ENCODE measurements at places on chromosomes 16 and 17.

GRCh38 chr16:28140788-28141618 lies 70.8 kb downstream of the XPO6 start:
- DNase-seq: peak; percentile 29

DNA sequence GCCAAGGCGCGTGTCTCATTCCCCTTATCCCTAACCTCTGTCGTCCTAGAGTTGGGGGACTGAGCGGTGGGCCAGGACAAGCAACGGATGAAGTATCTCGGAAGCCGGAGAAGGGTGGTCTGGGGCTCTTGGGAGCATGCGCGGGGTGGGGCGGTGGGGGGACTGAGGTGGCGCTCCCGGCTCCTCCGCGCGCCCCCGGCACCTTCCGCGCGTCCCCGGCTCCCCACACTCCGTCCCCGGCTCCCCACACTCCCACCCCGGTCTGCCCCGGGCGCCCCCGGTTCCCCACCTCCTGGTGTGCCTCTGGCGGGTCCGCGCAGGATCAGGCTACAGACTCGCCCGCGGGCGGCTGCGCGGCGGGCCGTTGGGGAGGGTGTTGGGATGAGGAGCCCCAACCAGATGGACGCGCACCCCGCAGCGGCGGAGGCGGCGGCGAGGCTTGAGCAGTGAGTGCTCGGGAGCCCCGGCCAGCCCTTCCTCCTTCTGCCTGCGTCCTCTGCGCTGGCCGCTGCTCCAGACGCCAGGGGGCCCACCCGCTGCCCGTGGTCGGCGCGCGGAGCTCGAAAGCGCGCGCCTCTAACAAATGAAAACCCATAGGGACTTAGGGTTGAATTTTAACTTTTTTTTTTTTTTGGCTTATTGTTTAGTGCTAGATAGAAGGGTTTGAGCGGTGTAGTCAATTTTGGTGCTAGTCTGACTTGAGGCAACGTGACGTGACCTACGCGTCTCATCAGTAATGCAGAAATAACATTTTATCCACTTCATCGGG lies 5.6 kb upstream of the CRYM start:
- no peak for DNase-seq

DNA sequence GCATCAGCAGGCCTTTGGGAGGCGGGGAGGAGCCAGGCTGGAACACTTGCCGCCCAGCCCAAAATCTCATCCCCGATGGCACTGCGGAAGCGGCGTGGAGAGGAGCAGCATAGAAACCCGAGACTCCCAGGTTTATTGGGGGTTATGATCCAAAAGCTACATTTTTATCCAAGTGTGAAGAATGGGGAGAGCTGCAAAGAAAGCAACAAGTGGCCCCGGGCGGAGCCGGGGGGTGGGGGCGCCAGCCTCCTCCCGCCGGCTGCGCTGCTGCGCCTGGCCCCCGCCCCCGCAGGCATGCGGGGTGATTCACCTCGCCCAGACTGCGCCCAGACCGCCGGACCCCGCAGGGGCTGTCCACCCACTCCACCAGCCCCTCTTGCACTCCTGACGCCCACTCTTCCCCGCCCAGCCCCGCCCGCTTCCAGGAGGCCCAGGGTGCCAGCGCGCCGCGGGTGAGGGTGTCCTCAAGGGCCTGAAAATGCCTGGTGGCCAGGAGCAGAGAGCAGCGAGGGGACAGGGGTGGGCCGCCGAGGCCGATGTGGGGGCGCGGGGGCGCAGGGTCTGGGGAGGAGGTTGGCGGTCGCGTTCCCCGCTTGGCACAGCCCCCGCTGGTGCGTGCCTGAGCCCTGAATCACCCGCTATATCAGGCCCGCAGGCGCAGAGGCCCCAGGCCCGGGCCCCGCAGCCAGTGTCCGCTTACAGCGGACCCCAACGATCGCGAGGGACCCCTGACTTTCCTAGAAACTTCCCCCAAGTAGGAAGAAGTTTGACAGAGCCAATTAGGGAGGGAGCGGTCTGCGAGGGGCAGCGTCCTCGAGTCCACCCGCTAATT lies 1.3 kb downstream of the CAVIN1 start:
- no peak for DNase-seq

DNA sequence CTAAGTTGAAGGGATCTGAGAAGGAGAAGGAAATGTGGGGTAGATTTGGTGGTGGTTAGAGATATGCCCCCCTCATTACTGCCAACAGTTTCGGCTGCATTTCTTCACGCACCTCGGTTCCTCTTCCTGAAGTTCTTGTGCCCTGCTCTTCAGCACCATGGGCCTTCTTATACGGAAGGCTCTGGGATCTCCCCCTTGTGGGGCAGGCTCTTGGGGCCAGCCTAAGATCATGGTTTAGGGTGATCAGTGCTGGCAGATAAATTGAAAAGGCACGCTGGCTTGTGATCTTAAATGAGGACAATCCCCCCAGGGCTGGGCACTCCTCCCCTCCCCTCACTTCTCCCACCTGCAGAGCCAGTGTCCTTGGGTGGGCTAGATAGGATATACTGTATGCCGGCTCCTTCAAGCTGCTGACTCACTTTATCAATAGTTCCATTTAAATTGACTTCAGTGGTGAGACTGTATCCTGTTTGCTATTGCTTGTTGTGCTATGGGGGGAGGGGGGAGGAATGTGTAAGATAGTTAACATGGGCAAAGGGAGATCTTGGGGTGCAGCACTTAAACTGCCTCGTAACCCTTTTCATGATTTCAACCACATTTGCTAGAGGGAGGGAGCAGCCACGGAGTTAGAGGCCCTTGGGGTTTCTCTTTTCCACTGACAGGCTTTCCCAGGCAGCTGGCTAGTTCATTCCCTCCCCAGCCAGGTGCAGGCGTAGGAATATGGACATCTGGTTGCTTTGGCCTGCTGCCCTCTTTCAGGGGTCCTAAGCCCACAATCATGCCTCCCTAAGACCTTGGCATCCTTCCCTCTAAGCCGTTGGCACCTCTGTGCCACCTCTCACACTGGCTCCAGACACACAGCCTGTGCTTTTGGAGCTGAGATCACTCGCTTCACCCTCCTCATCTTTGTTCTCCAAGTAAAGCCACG lies 28.3 kb downstream of the STH start:
- DNase-seq: no peak

DNA sequence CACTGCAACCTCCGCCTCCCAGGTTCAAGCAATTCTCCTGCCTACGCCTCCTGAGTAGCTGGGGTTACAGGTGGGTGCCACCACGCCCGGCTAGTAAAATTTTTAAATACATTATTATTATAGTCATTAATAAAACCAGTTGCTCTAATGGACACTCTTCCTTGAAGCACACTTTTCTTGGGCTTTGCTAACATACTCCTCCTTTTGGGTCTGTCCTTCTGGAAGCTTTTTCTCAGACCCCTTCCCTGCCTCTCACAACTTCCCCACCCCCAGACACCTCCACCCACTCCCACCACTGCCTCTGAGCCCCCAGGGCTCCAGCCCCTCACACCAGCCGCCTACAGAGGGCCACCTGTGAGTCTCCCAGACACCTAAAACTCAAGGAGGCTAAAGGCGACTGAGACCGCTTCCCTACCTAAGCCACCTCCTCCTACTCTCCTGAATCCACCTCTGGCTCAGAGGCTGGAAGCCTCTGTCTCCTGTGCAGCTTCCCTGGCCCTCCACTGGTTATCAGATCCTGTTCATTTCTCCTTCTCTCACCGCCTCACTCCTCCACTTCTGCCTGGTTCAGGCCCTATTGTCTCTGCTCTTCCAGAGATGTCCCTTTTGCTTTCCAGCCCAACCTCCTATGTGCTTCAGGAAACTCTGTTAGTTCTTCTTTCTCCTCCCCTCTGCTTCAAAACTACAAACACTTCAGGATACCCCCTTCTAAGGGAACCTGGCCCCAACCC lies 2.1 kb upstream of the CUEDC1 start:
- DNase-seq: no peak

DNA sequence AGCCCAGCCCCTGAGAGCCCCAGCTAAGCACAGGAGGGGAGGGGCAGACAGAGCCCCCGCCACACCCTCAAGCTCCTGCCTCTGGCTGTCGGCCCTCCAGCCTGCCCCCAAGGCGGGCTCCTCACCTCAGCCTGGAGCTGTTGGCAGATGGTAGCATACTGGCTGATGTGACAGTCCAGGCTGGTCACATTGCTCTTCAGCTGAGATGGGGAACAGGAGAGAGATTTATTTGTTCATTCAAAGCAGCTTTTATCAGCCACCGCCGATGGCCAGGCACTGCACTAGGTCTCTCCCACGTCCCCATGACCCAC lies 14.8 kb downstream of the KIF18B start:
- DNase-seq: no peak

GRCh38 chr17:6231886-6232731 lies 161.9 kb downstream of the WSCD1 start:
- no peak for DNase-seq

- peak; percentile 56 for DNase-seq
These were observed 4.7 kb upstream of the LCMT1 start for GRCh38 chr16:25106567-25107465.

GRCh38 chr17:49980703-49981197 lies 11.8 kb downstream of the DLX4 start:
- DNase-seq: no peak

DNA sequence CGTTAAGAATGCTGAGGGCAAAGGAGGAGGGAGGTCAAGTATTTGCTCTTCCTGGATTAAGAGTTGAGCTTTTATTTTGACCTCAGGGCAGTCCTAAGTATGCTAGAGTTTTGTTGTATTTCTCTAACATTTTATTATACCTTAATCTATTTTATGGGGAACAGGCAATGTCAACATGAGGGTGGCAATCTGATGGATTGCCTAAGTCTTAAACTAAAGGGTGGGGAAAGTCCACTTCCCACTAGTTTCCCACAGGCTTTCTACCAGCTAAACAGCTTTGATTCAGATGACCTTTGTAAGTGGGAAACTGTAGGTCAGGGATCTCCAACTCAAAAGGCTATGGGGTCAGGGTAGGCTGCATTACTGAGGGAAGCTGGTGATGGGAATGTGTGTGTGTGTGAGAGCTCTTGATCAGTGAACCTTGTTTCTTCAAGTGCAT lies 24.9 kb downstream of the HSD17B2 start:
- DNase-seq: no peak

- no peak for DNase-seq
These were observed 161.5 kb upstream of the CACNG3 start for GRCh38 chr16:24094660-24095059.

DNA sequence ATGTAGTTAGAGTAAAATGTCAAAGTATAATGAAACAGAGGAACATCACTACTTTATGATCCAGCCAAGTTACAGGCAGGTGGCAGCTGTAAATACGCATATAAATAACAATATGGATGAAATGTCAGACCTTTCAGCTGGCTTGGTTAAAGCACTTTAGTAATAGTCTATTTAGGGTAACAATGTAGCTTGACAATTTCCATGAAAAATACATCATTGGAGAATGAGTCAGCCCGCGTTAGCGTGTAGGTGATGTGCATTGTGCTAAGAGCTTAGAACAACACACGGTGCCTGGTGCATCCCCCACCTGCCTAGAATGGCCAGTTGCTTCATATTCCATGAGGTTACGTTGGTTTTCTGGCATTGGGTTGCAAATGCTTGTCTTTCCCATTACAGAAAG lies 119.4 kb downstream of the RBFOX1 start:
- DNase-seq: no peak

DNA sequence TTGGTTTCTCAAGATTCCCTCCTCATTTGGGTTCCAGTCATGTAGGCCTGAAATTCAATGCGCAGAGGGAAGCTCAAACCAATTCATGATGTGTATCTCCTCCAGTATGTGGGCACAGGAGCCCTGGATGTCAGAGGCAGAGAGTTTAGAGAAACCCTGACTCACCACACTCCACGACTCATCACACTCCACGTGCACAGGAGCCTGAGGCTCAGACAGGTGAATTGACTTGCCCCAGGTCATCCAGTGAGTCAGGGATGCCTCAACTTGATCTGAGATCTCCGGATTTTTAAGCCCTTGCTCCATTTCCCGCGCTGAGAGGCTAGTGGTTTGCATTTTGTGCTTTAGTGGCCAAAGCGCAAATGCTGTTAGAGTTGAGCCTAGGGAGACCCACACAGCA lies 183.9 kb downstream of the HAPSTR1 start:
- no peak for DNase-seq

GRCh38 chr16:3112058-3112880 lies at the start of gene ZNF205:
Gene ZNF205, plus strand, starts transcription at chr16:3112586. Its CDS starts 845 bp downstream, at chr16:3113431.
- no peak for DNase-seq

- DNase-seq: no peak
These were observed 108.6 kb downstream of the IRX3 start for GRCh38 chr16:54177862-54178477.

DNA sequence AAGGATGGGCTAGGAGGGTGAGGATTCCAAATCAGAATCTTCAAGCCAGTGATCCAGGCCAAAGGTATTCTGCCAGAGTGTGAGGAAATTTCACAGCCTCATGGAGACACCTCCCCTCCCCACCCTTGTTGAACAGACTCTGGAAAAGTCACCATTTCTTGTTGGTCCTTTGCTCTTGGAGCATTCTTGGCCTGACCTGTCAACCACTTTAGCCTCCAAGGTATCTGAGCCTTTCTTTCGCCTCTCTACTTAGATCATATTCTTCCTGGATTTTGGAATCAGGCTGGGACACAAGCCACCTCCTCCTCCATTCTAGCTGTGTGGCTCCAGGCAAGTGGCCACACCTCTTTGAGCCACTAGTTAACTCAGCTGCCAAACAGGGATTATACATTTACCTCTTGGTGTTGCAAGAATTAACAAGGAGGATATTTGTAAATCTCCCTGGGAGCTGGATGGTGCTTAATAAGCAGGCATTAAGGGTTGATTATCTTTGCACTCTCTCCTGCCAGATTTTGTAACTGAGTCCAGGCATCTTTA lies 193.5 kb downstream of the WWOX start:
- DNase-seq: no peak

- DNase-seq: no peak
These were observed 23.0 kb downstream of the RARA start for GRCh38 chr17:40331743-40332641.

- no peak for DNase-seq
These were observed 361.2 kb upstream of the ERCC4 start for GRCh38 chr16:13558752-13559151.

DNA sequence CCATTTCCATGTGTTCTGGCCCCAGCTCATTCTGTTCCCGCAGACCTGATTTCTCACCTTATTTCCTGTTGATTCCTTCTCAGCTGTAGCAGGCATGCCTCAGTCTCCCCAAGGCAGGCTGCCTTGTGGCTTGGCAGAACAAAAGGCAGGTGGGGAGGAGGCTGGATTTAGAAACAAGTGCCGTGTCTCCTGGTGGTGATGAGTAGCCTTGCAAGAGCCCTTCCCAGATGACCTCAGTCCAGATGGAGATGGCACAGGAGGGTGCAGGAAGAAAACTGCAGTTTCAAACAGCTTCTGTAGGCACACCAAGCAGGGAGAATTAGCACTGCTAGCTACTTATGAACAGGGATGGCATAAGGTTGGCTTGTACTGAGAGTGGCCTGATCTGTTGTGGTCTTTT lies 64.6 kb downstream of the ARHGAP44 start:
- DNase-seq: no peak

DNA sequence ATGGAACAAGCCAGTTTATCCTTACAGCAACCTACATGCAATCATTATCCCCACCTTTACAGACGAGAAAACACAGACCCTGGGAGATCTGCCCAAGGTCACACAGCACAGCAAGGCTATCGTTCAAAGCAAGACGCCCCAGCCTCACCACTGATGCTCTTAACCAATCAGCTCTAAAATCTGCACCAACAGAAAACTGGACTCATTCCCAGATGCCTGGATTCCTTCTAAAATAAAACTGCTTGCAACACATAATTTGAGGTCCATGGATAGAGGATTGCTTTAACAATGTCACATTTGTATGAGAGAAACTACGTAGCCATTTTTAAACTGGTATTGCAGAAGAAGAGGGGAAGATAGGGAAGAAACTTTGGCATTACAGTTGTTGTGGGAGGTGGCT lies 6.8 kb downstream of the COTL1 start:
- DNase-seq: no peak

GRCh38 chr17:76500747-76501017 lies 541 bp downstream of the RHBDF2 start:
- DNase-seq: no peak

- DNase-seq: no peak
These were observed 948 bp downstream of the LUC7L start for GRCh38 chr16:228151-228851.

All from activated T-helper 9 cell treated with anti-CD3 and anti-CD28 coated beads, Interleukin-2, amount 50 U/mL, for 16 hours (primary cell).